ENCODE measurements at places on chromosomes 12 and 14. TPM values are rescaled to one million over a fixed set of nuclear protein-coding genes. Genes with fewer than 3 reads are reported as not detected.

Gene HECTD1
- total RNA-seq: 180 TPM

DNA sequence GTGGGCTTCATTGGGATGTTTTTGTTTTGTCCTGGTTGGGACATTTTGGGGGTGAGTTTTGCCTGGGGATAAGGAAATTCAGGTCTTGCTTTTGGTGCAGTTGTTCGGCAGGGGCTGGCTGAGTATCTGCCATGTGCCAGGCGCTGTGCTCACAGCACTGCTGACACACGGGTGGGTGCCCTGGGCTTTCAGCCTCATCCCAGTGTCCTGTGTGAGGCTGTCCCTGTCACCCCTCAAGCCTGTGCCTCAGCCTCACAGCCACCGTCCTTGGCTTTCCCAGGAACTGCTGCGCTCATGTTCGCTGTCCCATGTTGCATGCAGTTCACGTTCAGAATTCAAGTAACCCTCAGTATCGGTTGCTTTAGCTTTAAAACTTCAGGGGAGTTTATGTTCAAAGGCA is 24.9 kb downstream of the XRCC3 start:
- no peak for DNase-seq
- no peaks in the 10 kb centered on the region for H3K4me1 ChIP-seq
- H3K27me3 ChIP-seq: no peaks in the 10 kb centered on the region
- H3K4me3 ChIP-seq: no peak overlapping the region
- peaks cover 20% of the 10 kb centered on the region for H3K36me3 ChIP-seq
- no peak overlapping the region for H3K27ac ChIP-seq

Gene PLEKHG3
- total RNA-seq: 72.2 TPM

DNA sequence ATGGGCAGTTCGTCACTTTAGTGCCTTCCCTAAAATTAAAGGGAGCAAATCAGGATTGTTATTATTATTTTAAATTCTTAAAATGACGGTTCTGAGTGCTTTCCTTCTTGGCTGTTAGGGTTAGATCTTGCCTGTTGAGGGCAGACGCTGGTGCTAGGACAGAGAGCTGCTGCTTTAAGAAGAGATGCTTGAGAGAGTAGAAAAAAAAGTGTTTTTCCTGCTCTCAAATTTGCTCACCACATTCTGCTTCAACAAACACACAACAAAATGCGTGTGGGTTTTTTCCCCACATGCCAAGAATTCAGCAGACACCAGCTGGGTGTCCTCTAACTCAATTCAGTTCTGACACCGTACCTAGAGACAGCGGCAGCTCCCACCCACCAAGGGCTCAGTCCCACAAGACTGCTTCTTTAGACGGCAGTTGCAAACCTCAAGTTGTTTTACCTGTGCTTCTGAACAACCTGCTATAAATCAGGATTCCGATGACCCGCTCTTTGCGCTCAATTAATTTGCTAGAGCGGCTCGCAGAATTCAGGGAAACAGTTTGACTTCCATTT is 75.8 kb upstream of the RIN3 start:
- no peak overlapping the region for H3K4me3 ChIP-seq
- H3K36me3 ChIP-seq: no peaks in the 10 kb centered on the region
- no peaks in the 10 kb centered on the region for H3K27me3 ChIP-seq
- H3K4me1 ChIP-seq: no peaks in the 10 kb centered on the region
- no peak for DNase-seq

Gene KRT6C
- not detected for total RNA-seq

Gene A2ML1
- total RNA-seq: not detected

DNA sequence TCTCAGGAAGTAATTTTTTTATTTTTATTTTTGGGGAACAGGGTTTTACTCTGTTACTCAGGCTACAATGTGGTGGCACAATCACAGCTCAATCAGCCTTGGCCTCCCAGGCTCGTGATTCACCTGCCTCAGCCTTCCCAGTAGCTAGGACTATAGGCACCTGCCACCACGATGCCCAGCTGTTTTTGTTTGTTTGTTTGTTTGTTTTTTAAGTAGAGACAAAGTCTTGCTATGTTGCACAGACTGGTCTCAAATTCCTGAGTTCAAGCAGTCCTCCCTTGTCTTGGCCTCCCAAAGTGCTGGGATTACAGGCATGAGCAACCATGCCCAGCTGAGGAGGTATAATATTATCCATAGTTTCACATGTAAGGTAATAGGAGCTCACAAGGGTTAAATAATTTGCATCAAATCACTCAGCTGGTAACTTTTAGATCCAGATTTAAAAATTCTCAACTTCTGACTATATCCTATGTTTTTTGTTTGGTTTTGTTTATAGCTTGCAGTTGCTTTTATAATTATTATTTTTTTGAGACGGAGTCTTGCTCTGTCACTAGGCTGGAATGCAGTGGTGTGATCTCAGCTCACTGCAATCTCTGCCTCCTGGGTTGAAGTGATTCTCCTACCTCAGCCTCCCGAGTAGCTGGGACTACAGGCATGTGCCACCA is 629.3 kb downstream of the DIO2 start:
- no peaks in the 10 kb centered on the region for H3K36me3 ChIP-seq
- H3K27me3 ChIP-seq: no peaks in the 10 kb centered on the region
- H3K4me3 ChIP-seq: no peak overlapping the region
- no peak for DNase-seq

DNA sequence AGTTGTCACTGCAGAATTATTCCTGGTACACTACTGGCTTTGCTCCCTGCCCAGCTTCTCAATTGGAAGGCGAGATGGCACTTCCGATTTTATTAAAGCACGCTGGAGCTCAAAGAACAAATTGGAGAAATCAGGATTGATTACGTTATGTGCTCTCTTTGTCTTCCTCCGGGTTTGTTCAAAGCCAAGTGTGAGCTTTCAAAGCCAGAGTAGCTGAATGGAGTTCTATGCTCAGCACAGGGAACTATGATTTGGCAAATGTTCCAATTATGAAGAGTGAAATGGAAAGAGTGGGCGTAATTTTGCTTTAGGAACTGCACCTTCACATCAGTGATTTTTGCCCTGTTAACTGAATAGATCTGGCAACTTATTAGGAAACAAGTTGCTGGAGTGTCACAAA is 72.4 kb downstream of the FLRT2 start:
- no peaks in the 10 kb centered on the region for H3K36me3 ChIP-seq
- no peaks in the 10 kb centered on the region for H3K4me1 ChIP-seq
- no peak overlapping the region for H3K4me3 ChIP-seq
- no peak for DNase-seq
- H3K27me3 ChIP-seq: no peaks in the 10 kb centered on the region

- H3K4me3 ChIP-seq: no peak overlapping the region
- no peaks in the 10 kb centered on the region for H3K27me3 ChIP-seq
- no peak for DNase-seq
- H3K27ac ChIP-seq: no peak overlapping the region
- peaks cover 9% of the 10 kb centered on the region for H3K4me1 ChIP-seq
Observed at GRCh38 chr14:96345669-96346068, 17.5 kb downstream of the ATG2B start.

- peak overlapping the region; percentile 43 for H3K4me3 ChIP-seq
Observed at GRCh38 chr14:50311337-50311971, 575 bp downstream of the L2HGDH start.

DNA sequence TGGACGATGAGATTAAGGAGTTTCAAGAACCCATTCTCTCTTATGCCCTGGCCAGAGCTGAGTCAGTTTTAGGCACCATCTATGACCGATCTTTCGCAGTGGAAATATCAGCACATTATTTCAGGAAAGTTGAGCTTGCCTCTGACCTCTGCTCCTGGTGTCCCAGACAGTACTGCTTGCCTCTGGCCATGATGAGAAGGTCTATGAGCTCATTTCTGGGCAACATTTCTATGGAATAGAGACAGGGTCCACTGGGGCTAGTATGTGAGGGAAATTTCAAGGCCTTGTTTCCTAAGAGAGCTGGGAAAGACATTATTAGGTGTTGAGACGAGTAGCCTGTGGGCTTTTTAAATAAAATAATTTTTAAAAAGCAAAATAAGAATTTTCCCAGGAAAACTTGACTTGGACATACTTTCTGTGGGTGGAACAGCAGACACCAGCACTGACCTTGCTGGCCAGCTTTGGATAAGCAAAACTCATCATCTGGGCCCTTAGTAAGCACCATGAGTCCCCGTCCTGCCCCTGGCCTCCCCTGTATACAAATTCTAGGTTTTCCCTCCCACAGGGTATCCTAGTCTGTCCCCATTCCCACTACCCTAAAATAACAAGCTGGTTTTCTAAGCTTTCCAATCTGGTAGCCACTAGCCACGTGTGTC is 43.4 kb downstream of the DIO2 start:
- H3K27me3 ChIP-seq: no peaks in the 10 kb centered on the region
- H3K4me1 ChIP-seq: peaks cover 8% of the 10 kb centered on the region
- no peak for DNase-seq

DNA sequence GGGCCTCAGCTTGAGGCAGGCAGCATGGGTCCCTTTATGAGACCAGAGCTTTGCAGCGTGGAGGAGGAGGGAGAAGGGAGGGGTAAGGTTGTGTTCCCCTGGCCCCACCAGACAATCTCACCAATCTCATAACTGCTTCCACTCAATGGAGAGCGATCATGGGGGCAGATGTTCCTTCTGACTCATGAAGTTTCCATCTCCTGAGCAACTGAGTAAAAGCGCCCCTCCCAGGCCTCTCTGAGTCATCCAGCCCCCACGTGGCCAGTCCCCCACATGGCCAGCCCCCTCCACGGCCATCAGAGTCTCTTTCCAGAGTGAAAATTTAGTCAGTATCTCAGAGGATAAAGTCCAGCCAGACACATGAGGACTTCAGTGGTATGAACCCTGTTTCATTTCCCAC is 39.2 kb upstream of the PLXNC1 start:
- H3K36me3 ChIP-seq: no peaks in the 10 kb centered on the region
- no peak overlapping the region for H3K27ac ChIP-seq
- H3K27me3 ChIP-seq: no peaks in the 10 kb centered on the region

Gene RIMBP2
- total RNA-seq: 2.4 TPM

GRCh38 chr12:120257041-120257821 is 8.3 kb downstream of the PXN start:
- no peaks in the 10 kb centered on the region for H3K27me3 ChIP-seq
- H3K4me3 ChIP-seq: no peak overlapping the region
- H3K4me1 ChIP-seq: peaks cover 4% of the 10 kb centered on the region
- H3K27ac ChIP-seq: peak overlapping the region; percentile 34
- no peak for DNase-seq

DNA sequence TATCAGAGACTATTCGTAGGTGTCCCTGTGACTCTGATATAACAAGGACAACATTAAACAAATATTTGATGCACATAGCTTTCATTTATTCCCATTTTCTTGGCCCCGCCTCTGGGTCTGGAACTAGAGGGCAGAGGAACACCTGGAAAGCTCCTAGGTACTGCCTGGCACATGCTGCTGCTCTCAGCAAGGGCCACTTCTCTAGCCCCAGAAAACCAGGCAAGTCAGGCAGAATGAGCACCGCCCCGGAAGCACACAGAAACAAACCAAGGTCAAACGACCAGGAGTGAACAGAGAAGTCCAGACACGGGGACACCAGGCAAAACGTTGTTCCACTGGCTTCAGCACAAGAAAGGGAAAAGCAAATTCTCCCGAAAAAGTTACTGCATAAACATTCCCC is 76.1 kb downstream of the TTC7B start:
- H3K36me3 ChIP-seq: no peaks in the 10 kb centered on the region
- H3K27me3 ChIP-seq: no peaks in the 10 kb centered on the region
- H3K4me3 ChIP-seq: no peak overlapping the region
- H3K4me1 ChIP-seq: no peaks in the 10 kb centered on the region
- no peak overlapping the region for H3K27ac ChIP-seq

- peaks cover 40% of the 10 kb centered on the region for H3K4me1 ChIP-seq
- H3K27ac ChIP-seq: no peak overlapping the region
- no peaks in the 10 kb centered on the region for H3K27me3 ChIP-seq
- no peaks in the 10 kb centered on the region for H3K36me3 ChIP-seq
- no peak for DNase-seq
- no peak overlapping the region for H3K4me3 ChIP-seq
Observed at GRCh38 chr14:32430326-32430725, 101.2 kb downstream of the AKAP6 start.

- H3K27ac ChIP-seq: no peak overlapping the region
- no peak for DNase-seq
- no peaks in the 10 kb centered on the region for H3K4me1 ChIP-seq
- no peak overlapping the region for H3K4me3 ChIP-seq
Observed at GRCh38 chr14:106850913-106851825, 1324.8 kb downstream of the TMEM121 start.

Gene INSM2
- total RNA-seq: not detected

- no peaks in the 10 kb centered on the region for H3K27me3 ChIP-seq
- H3K4me3 ChIP-seq: no peak overlapping the region
- no peak for DNase-seq
- H3K4me1 ChIP-seq: peaks cover 6% of the 10 kb centered on the region
- H3K27ac ChIP-seq: peak overlapping the region; percentile 22
Observed at GRCh38 chr12:25584596-25584995, 31.5 kb upstream of the LMNTD1 start.

Gene RASAL1
- total RNA-seq: 0.33 TPM

Gene SLC10A1
- not detected for total RNA-seq

Gene USP44
- 0.28 TPM for total RNA-seq

- H3K27me3 ChIP-seq: peaks cover 12% of the 10 kb centered on the region
- H3K27ac ChIP-seq: no peak overlapping the region
- peaks cover 4% of the 10 kb centered on the region for H3K4me1 ChIP-seq
- no peaks in the 10 kb centered on the region for H3K36me3 ChIP-seq
Observed at GRCh38 chr12:30823156-30823699, 68.5 kb upstream of the CAPRIN2 start.

- DNase-seq: no peak
- peaks cover 11% of the 10 kb centered on the region for H3K27me3 ChIP-seq
- H3K4me3 ChIP-seq: no peak overlapping the region
- H3K27ac ChIP-seq: no peak overlapping the region
- H3K36me3 ChIP-seq: no peaks in the 10 kb centered on the region
Observed at GRCh38 chr14:77183896-77184295, 2.3 kb downstream of the TMEM63C start.

DNA sequence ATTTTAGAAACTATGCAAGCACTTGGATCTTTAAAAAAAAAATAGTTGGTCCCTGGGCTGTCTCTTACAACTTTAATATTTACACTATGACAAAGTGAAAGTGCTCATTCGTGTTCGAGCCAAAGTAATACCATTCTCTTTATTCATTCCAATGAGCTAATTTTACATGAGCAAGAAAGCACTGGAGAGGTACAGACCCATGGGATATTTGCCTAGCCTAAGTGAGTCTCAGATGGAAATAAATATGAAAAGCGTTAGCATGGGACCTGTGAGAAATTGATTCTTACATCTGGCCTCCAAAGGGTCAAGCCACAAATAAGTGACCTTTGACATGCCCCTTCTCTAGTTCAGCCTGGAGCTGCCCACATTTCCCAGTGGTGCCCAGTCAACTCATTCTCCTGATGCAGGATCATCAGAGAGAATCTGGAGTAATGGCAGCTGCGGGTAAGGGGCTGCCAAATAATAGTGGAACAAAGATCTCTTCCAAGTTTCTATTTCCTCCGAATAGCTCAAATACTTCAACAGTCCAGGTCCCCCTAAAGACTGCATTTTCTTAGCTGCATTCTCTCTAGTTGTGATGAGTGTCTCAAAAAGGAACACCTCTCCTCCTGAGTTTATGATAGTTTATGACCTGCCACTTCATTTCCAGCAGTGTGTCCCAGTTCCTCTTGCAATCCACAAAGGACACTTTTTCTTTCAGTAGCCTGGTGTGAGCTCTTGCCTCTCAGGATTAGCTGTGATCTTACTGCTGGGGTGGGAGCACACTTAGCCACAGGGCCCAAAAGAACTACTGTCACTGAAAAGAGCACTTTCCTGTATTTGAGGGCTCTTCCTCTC is 208.2 kb downstream of the DAD1 start:
- H3K4me3 ChIP-seq: no peak overlapping the region
- no peak overlapping the region for H3K27ac ChIP-seq
- H3K4me1 ChIP-seq: no peaks in the 10 kb centered on the region
- H3K27me3 ChIP-seq: no peaks in the 10 kb centered on the region
- DNase-seq: peak; percentile 6
- no peaks in the 10 kb centered on the region for H3K36me3 ChIP-seq

Gene KRT75
- total RNA-seq: not detected

Gene DBX2
- total RNA-seq: not detected
